T-helper 17 cell (primary cell): ENCODE measurements at places on chromosomes 13 and 19. TPM values are rescaled to one million over a fixed set of nuclear protein-coding genes. Genes with fewer than 3 reads are reported as not detected.

- no peak for DNase-seq
- H3K27me3 ChIP-seq: peaks cover 31% of the 10 kb centered on the region
- no peaks in the 10 kb centered on the region for H3K4me1 ChIP-seq
- no peak overlapping the region for H3K4me3 ChIP-seq
- no peaks in the 10 kb centered on the region for H3K36me3 ChIP-seq
These were observed 215.9 kb upstream of the SOX21 start for GRCh38 chr13:94928127-94928775.

DNA sequence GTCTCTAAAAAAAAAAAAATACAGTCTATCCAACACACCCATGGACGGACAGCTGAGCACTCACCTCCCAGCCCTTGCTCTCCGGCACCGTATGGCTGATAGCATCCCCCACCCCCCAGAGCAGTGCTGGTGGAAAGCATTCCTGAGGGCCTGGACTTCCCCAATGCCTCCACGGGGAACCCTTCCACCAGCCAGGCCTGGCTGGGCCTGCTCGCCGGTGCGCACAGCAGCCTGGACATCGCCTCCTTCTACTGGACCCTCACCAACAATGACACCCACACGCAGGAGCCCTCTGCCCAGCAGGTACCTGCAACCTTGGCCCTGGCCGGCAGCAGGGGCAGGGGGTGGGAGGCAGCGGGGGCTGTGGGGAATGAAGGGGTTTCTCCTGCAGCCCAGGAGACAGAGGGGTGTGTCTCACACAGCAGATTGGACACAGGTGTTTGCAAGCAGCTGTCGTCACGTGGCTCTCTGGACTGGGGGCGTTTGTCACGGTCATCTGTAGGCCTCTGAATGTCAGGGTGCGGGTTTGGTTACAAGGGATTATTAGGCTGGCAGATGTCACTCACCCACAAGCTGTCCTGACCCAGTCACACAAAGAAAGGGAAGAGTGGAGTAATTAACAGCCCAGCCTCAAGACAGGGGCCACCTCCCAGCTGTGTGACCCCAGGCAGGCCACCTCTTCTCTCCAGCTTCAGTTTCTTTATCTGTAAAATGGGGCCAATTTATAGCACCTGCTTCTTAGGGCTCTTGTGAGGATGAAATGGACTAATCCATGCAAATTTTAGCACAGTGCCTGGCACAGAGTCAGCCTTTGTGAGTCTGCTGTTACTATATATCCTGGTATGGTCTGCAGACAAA lies 19.3 kb downstream of the PLD3 start:
- no peak overlapping the region for H3K4me3 ChIP-seq
- peaks cover 3% of the 10 kb centered on the region for H3K36me3 ChIP-seq
- H3K4me1 ChIP-seq: peaks cover 10% of the 10 kb centered on the region
- no peaks in the 10 kb centered on the region for H3K27me3 ChIP-seq
- H3K27ac ChIP-seq: no peak overlapping the region

DNA sequence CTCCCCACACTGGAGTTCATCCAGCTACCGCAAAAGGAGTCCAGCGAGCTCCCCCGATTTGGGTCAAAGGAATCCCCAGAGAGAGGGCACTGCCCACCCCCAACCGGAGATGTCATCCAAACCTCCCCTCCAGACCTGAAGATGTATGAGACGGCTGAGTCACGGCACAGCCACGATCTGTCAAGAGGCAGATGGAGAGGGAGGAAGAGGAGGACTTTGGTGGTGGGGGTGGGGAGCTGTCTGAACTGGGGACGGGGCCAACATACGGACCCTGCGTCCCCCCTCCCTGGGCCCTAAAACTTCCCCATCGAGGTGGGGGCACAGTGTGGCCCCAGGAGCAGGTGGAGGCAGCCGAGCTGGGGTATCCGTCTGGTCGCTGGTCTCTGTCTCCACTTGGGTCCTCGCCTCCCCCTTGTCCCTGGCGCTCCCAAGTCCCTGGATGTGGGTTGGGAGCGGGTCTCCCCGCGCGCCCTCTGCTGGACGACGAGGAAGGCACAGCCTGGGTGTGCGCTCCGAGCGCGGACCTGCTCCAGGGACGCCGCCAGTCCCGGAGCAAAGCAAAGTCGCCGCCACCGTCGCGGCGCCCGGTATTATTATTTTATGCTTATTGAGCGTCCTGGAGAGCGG lies 3.8 kb downstream of the PDE4A start:
- H3K36me3 ChIP-seq: peaks cover 5% of the 10 kb centered on the region
- H3K27me3 ChIP-seq: peaks cover 28% of the 10 kb centered on the region
- peak overlapping the region; percentile 82 for H3K4me3 ChIP-seq

- H3K36me3 ChIP-seq: no peaks in the 10 kb centered on the region
- no peak overlapping the region for H3K4me3 ChIP-seq
- no peak for DNase-seq
These were observed 35.2 kb upstream of the ISYNA1 start for GRCh38 chr19:18473003-18473705.

- no peak for DNase-seq
- peak overlapping the region; percentile 93 for H3K4me3 ChIP-seq
- H3K27ac ChIP-seq: peak overlapping the region; percentile 71
These were observed 8.9 kb upstream of the DGKH start for GRCh38 chr13:42039457-42039945.

DNA sequence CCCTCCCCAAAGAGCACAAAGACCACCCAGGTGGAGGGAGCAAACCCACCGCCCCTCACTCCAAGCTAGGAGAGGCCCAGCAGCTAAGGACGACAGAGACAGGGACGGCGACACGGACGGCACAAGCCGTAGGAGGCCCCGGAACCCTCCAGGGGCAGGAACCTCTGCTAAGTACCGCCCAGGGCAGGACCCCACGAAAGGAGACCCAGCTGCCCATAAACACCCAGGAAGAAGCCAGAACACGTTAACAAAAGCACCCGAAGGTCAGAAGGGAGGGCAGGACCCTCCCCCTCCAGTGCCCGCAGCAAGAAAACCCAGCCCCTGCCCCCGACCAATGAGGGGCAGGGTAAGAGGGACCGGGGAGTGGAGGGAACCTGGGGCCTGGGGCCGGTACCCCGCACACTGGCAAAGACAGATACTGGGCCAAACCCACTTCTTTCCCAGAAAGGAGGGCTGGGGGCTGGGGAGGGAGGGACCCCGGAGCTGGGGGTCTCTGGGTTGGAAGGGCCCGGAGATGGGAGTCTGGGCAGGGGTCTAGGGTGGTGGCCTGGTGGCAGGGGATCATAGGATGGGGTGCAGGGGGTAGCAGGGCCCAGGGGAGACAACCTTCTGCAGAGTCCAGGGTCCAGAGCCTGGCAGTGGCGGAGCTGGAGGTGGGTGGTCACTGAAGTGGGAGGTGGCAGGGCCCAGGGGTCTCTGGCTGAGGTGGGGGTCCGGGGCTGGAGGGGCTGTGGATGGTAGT lies 2.4 kb downstream of the BTBD2 start:
- peak overlapping the region; percentile 49 for H3K4me3 ChIP-seq
- no peaks in the 10 kb centered on the region for H3K36me3 ChIP-seq
- H3K27ac ChIP-seq: peak overlapping the region; percentile 71
- H3K4me1 ChIP-seq: peaks cover 22% of the 10 kb centered on the region
- DNase-seq: no peak

The C13orf46 gene
- total RNA-seq: 22.6 TPM

The PTPRH gene
- total RNA-seq: not detected

The ZNF101 gene
- 56.0 TPM for total RNA-seq

The ATP8B3 gene
- 6.0 TPM for total RNA-seq

- H3K27me3 ChIP-seq: peaks cover 11% of the 10 kb centered on the region
- H3K4me3 ChIP-seq: no peak overlapping the region
- no peaks in the 10 kb centered on the region for H3K36me3 ChIP-seq
- H3K27ac ChIP-seq: no peak overlapping the region
- DNase-seq: no peak
These were observed 13.2 kb upstream of the URI1 start for GRCh38 chr19:29928831-29929230.

GRCh38 chr13:50390503-50391248 lies 375.4 kb downstream of the KCNRG start:
- H3K4me1 ChIP-seq: peaks cover 3% of the 10 kb centered on the region
- H3K4me3 ChIP-seq: no peak overlapping the region
- H3K36me3 ChIP-seq: no peaks in the 10 kb centered on the region
- no peak for DNase-seq
- H3K27ac ChIP-seq: no peak overlapping the region

The DHDH gene
- total RNA-seq: 0.50 TPM

DNA sequence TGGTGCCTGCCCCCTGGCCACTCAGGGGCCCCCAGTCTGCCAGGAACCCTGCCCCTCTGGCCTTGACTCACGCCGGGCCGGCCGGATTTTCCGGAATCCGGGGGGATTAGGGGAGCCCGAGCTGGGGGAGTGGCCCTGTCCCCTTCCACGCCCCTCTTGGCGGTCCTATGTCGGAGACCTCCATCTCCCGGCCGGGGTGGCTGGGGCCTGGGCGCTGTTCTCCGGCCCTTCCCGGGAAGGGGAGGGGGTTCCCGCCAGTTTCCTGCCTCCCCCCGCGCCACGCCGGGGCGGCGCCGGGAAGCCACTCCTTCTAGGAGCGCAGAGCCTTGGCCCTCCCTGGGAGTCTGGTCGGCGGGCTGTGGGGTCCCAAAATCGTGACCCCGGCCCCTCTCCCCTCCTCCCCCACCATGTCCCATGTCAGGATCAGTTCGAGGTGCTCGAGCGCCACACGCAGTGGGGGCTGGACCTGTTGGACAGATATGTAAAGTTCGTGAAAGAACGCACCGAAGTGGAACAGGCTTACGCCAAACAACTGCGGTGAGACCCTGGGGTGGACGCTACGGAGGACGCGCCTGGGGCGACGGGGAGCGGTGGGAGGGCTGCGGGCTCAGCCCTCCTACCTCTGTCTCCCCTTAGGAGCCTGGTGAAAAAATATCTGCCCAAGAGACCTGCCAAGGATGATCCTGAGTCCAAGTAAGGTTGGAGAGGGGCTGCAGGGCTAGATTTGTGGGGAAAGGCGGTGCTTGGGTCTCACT lies 1.3 kb downstream of the TRIP10 start:
- no peak for DNase-seq
- H3K27ac ChIP-seq: no peak overlapping the region
- H3K36me3 ChIP-seq: no peaks in the 10 kb centered on the region
- H3K27me3 ChIP-seq: no peaks in the 10 kb centered on the region

GRCh38 chr13:41409611-41410010 lies 47.7 kb upstream of the RGCC start:
- no peak overlapping the region for H3K4me3 ChIP-seq
- no peaks in the 10 kb centered on the region for H3K27me3 ChIP-seq
- H3K4me1 ChIP-seq: peaks cover 3% of the 10 kb centered on the region
- H3K36me3 ChIP-seq: no peaks in the 10 kb centered on the region
- no peak for DNase-seq

DNA sequence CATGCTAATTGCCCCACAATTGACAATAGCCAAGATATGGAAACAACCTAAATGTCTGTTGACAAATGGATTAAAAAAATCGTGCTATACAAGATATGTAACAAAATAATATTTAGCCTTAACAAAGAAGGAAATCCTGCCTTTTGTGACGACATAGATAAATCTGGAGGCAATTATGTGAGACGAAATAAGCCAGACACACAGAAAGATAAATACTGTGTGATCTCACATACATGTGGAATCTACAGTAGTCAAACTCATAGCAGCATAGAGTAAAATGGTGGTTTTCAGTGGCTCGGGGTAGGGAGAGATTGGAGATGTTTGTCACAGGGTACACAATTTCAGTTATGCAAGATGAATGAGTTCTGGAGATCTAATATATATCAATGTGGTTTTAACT lies 895.8 kb downstream of the SLITRK6 start:
- no peaks in the 10 kb centered on the region for H3K27me3 ChIP-seq
- H3K4me1 ChIP-seq: no peaks in the 10 kb centered on the region
- no peak for DNase-seq
- H3K27ac ChIP-seq: no peak overlapping the region
- no peak overlapping the region for H3K4me3 ChIP-seq

DNA sequence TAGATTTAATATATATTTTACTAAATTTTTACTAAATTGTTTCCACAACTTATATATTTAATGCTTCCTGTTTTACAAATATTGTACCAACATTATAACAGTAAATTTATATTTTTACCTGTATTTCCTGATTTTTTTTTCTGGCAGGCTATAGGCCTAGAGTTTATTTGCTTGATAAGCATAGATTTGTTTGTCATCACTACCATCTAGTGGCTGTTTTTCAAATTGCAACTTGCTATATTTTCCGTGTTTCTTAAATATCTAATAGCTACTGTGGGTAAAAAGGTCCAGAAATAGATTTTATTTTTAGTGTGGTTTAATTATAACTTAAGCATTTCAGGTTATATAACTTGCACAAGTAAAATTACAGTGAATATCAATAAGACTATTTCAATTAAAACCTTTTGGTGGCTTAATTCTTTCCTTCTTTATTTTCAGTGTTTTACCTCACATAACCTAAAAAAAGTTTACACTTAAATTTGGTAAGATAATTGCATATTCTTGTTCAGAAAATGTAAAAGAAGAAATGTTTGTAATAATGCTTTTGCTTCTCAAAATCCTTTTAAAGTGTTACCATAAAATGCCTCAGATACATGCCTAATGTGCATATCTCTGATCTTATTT lies 60.6 kb downstream of the NDFIP2 start:
- H3K27ac ChIP-seq: no peak overlapping the region
- H3K4me1 ChIP-seq: peaks cover 4% of the 10 kb centered on the region
- no peak for DNase-seq
- no peaks in the 10 kb centered on the region for H3K27me3 ChIP-seq

The RGCC gene
- 283 TPM for total RNA-seq

The TNFRSF19 gene
- 0.16 TPM for total RNA-seq

- no peaks in the 10 kb centered on the region for H3K27me3 ChIP-seq
- DNase-seq: no peak
- H3K4me3 ChIP-seq: peak overlapping the region; percentile 90
These were observed 607 bp downstream of the NFIC start for GRCh38 chr19:3366753-3367627.

DNA sequence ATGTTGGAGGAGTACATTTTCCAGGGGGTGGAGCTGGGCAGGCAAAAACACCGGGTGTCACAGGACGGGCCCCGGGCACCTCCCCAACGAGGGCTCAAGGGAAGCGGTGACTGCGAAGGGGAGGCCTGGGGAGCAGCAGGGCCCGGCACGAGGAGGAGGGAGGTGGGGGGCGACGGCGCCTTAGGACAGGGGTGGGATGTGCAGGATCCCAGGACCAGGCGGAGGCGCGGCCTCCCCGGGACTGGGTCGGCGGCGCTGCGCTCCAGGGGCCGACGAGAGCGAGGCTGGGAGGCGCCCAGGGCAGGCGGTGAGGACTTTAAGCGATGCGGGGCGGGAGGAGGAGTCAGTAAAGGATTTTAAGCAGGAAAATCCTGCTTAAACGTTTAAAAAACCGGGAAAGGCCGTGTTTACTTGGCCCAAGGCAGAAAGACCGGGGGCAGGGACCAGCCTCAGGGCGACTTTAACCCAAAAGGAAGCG lies 427 bp downstream of the ZNF160 start:
- H3K27ac ChIP-seq: peak overlapping the region; percentile 96
- DNase-seq: peak; percentile 10
- H3K36me3 ChIP-seq: peaks cover 15% of the 10 kb centered on the region
- H3K27me3 ChIP-seq: no peaks in the 10 kb centered on the region
- H3K4me1 ChIP-seq: peaks cover 26% of the 10 kb centered on the region
- H3K4me3 ChIP-seq: peak overlapping the region; percentile 95

The CASP14 gene
- total RNA-seq: not detected

The KIR2DL1 gene
- total RNA-seq: not detected

- DNase-seq: peak; percentile 10
- H3K27ac ChIP-seq: peak within 1 kb of the TSS; percentile 95
- peaks cover 6% of the 10 kb centered on the region for H3K36me3 ChIP-seq
These were observed at the start of gene ZIC2 for GRCh38 chr13:99981735-99982035. ZIC2 (plus strand) TSS chr13:99981784; CDS start chr13:99982065, 281 bp downstream.
